ENCODE measurements at places on chromosomes 4 and X.
A peak's percentile ranks its signal among the peaks of the same experiment; 100 is the strongest.

GRCh38 chr4:140223056-140223810, 69.2 kb upstream of the MAML3 start:
- no peak for DNase-seq

- no peak for DNase-seq
Measured at GRCh38 chr4:111697176-111697942, 447.9 kb upstream of the FAM241A start.

GRCh38 chr4:152255437-152255836, 280.5 kb downstream of the FBXW7 start:
- no peak for DNase-seq

GRCh38 chr4:38868059-38868960, 704 bp downstream of the FAM114A1 start:
- peak; percentile 45 for DNase-seq

DNA sequence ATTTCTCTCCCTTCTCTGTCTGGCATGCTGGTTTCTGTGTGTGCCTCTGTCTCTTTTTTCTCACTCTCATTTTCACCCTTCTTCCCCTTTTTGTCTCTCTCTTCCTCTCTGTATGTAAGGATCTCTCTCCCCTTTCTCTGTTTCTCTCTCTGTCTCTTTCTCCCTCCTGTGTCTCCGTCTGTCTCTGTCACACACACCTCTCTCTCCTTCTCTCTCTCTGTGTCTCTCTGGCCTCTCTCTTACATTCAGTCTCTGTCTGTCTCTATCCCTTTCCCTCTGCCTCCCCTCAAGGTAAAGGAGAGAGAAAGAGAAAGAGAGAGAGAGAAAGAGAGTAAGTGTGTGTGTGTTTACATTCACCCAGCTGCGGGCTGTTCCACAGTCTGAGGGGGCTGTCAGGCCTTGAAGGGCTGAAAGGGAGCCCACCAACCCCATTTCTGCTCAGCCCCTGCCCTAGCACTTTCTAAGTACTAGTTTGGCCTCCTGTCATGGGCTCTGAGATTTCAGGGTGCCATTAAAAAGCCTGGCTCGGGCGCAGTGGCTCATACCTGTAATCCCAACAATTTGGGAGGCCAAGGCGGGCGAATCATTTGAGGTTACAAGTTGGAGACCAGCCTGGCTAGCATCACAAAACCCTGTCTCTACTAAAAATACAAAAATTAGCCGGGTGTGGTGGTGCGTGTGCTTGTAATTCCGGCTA, 9.6 kb upstream of the TSPYL2 start:
- DNase-seq: no peak

Measured in AG20443 (cell line).